ENCODE measurements at places on chromosomes 16 and 17.

DNA sequence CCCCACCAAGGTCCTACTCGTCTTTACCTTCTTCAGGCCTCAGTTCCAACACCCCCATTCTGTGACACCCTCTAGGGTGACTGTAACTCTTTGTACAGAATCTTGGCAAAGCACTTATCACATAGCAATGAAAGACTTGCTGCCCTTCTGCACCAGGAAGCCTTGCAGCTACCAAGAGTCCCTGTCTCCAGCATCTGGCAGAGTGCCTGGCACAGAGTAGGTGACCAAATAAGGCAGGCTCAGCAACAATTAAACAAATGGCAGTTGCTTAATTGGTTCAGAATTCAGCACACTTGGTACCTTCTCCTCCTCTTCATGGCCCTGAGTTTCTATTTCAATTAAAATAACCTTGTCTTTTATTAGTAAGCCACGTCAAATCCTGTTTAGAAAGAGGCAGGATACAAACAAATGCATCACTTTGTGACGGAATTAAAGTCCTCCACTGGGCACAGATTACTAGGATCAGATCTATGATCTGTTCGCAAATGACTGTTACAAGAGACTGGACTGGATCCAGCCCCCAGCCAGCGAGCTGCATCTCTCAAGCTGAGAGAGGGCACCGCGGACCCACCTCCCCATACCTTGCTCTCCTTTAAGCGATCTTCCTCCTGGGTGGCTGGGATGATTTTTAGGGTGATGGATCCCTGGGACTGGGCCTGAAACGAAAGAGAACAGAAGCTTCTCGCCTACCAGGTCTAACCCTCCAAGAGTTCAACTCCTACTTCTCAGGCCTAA lies 9.4 kb downstream of the MPP3 start:
- no peak for DNase-seq

GRCh38 chr17:72390675-72391508 lies 270.1 kb downstream of the SOX9 start:
- no peak for DNase-seq

GRCh38 chr16:71687861-71688260 lies 36.6 kb downstream of the PHLPP2 start:
- no peak for DNase-seq

DNA sequence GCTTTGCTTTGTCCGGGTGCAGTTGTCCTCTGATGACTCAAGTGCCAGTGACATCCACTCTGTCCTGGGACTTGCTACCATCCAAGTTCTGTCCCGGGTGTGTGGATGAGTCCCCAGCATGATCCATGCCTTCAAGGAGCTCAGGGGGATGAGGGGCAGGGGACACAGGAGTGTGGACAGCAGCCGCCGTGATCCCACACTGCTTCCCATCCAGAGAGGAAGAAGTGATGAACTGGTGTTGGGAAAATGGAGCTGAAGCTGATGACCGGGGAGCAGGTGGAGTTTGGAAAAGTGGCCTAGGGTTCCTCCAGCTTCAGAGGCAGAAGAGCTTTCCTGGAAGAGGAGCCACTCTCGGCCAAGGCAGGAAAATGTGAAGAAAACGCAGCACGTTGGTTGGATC lies 249.6 kb upstream of the TNRC6C start:
- DNase-seq: no peak

GRCh38 chr17:73936908-73937627 lies 266.4 kb upstream of the RPL38 start:
- DNase-seq: no peak

GRCh38 chr16:74448990-74449389 lies 27.7 kb upstream of the CLEC18B start:
- no peak for DNase-seq

DNA sequence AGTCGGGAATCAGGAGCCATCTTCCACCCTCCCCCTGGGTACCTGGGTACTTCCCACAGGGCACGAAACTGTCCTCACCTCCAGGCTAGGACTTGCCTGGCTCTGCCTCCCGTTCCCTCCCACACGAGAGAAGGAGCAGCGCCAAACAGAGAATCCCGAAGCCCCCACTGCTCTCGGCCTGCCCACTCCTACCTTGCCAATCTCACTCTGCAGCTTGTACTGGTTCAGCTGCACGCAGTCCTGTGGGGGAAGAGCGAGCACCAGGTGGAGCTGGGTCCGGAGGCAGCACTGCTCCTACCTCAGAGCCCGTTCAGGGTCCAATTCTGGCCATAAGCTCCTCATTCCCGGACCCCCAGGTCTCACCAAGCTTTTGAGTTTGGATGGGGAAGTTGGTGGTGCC lies 8.7 kb downstream of the CAMKK1 start:
- DNase-seq: no peak

- DNase-seq: no peak
Measured at GRCh38 chr16:89062389-89063345, 31.0 kb upstream of the ACSF3 start.

DNA sequence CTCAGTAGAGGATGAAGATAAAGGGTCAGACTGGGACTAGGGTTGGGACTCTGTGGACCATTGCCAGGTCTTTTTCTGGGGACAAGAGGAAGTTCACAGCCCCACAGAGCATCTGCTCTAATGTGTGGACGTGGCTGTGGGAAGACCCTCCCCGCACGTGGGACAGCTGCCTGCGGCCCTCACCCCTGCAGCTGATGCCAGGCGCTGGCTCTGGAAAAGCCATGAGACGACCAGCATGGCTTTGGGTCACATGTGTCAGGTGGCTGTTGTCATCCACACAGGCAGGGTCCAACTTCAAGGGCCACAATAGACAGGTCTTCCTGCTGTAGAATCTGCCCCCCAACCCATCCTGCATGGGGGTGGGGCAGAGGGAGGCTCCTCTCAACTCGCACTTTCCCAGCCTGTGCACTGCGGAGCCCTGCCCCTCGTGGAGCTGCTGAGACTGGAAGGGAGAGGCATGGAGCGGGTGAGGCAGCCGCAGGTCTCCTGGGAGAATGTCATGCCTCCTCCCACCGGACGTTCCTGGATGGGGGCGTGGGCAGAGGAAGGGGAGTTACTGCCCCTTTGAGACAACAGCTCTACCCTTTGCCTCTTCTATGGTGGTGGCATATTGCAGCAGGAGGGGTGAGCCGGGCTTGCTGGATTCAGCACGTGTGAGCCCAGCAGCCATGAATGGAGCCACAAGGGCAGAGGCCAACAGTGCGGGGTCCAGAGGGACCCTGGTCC lies 53.4 kb downstream of the PIMREG start:
- DNase-seq: no peak

- peak; percentile 83 for DNase-seq
Measured at GRCh38 chr17:57892146-57892819, 42.4 kb upstream of the MRPS23 start.

GRCh38 chr17:26792486-26792885 lies 501.4 kb upstream of the WSB1 start:
- peak; percentile 73 for DNase-seq
